ENCODE measurements at places on chromosomes 16 and 17. TPM values are rescaled to one million over a fixed set of nuclear protein-coding genes. Genes with fewer than 3 reads are reported as not detected.

The KRT33A gene
- total RNA-seq = not detected

The EVPL gene
- total RNA-seq = 18.5 TPM

The TBC1D28 gene
- not detected for total RNA-seq

The WFDC1 gene
- total RNA-seq = not detected

The EMP2 gene
- total RNA-seq = 29.0 TPM

The CIBAR2 gene
- not detected for total RNA-seq
